ENCODE measurements at places on chromosomes 2 and 18.

DNA sequence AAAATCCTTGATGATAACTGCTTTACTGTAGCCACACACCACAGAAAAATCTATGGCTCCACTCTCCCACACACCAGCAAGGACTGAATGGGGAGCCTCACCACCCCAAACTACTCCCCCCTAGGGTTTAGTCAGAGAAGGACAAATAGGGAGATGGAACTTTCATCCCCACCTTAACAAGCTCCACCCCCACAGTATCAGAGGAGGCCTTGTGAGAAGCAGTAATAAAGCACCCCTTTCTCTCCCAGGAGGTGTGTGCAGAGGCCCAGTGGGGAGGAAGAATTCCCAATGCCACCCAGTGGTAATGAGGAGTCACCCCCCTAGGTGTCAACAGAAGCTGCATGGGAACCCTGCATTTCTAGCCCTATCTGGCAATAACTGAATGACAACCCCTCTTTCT is 224.9 kb downstream of the TNS1 start:
- no peak for DNase-seq

DNA sequence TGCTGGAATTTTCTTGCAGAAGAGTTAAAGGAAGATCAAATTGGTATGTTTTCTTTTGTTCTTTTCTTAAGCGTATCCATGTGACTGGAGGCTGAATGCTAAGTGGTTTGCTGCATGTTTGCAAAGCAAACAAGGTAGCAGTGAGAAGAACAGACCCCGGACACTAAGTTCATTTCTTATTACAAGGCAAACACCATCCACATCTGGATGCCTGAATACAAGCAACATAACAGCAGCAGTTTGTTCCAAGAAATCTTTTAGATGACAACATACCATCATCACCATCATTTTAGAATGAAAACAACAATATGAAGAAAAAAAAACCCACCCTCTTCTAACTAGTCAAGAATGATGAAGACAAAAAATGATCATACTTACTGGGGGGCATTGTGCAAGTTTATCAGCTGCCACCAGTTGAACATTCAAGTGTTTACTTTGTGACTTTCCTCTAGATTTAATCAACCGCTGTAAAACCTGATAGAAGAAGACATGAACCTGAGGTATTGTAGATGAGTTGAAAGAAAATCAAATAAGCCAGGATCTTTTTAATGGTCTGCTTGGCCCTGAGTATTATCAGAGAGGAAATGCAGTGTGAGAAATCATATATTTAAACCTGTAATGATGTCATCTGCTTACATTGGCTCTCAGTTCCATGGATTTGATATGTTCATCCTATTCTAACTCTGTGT is 25.0 kb upstream of the ARL5A start:
- DNase-seq, result no peak

DNA sequence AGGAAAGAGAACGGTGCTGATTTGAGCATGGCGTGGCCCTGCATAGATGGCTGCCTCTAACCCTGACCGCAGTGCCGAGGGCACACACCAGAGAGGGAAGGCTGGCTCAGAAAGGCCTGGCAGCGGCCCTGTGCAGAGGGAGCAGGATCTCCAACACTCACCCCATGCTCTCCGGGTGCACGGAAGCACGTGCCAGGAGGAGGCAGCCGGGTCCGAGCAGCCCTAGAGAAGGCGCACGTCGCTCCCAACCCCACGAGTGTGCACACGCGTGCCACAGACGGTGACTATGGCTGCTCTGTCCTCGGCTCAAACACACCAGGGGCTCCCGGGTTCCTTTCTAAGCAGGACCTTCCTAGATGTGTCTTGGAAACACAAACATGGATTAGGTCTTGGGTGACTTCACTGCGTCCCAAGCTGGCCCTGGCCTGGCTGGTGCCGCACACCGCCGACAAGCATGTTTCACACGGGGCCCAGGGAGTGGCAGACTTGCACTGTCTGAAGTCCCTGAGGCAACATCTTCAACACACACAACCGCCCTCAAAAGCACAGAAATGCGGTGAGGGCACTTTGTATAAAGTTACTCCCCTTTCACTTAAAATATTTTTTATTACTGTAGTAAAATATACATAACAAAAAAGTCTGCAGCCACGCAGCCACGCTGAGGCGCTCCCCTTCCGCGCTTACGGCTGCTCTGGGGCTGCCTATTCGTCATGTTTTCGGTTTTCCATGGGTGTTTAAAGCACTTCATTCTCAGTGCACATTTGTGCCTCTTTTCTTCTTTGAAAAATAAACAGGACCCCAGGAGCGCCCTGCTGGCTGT is 110.0 kb downstream of the ZNF516 start:
- DNase-seq, result no peak

GRCh38 chr2:8455236-8456150 is 226.4 kb upstream of the ID2 start:
- no peak for DNase-seq

- DNase-seq, result no peak
Observed at GRCh38 chr2:129673847-129674711, 305.4 kb upstream of the RAB6C start.

GRCh38 chr18:45805551-45805950 is 19.9 kb upstream of the SIGLEC15 start:
- DNase-seq, result no peak

GRCh38 chr2:215622837-215623236 is 187.0 kb upstream of the FN1 start:
- no peak for DNase-seq

DNA sequence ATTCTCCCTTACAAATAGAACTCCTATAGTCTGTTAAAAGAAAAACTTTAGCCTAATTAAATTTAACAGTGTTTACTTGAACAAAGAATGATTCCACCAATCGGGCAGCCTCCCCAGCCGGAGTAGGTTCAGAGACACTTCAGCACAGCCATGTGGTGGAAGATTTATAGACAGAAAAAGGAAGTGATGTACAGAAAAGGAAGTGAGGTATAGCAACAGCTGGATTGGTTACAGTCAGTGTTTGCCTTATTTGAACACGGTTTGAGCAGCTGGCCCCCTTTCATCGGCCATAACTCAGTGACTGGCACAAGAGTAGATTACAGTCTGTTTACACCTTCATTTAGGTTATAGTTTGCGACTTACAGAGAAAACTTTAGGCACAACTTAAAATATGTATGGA is 2.1 kb upstream of the SKA1 start:
- DNase-seq, result no peak

GRCh38 chr2:46184794-46185583 is 112.2 kb upstream of the EPAS1 start:
- DNase-seq, result no peak

GRCh38 chr18:35974181-35974580 is 1.7 kb downstream of the RMP24 start:
- DNase-seq, result no peak

DNA sequence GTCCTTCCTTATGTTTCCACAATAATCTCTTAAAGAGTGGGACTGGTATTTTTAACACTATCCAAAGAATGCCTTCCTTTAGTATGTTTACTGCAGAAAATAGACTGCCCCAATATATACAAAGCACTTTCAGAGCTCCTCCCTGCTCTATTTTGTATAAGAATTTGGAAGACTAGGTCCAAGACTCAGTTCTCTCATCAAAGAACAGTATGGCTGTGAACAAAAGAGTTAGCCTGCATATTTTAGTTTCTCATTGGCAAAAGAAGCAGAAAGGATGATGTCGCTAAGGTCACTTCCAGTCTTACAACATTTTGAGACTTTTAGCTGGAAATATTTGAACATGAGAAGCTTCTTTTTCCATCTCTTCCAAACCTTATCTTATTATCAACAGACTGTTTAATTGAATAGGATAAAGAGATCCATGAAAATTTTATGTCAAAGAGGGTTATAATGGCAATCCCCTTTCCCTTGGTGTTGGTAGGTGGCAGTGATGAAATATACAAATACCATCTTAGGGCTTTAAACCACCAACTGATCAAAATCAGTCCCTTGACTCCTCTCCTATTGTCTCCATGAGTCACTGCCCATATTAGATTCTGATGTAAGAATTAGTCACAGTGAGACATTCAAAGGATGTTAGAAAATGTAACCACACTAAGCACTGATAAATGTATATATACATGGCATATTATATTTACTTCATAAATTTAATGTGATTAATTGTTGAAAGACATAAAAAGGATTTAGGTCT is 266.9 kb upstream of the DSEL start:
- DNase-seq, result no peak

DNA sequence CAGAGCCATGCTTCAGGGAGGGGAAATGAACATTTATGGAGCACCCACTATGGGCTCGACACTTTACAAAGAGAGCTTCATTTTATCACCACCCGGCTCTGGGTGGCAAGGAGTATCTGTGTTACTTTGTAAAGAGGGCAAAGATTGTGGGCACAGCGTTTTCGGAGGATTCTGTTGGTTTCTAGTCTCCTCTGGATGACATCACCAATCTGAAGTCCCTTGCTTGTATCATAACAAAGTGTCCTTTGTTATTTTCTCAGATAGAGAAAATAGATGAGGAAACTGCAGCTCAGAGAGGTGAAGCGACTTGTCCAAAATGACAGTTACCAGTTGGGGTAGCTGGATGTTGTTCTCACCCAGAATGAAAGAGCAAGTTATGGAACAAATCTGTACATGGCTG is 162.8 kb downstream of the GLI2 start:
- no peak for DNase-seq

- DNase-seq, result no peak
Observed at GRCh38 chr18:44386401-44386800, 294.3 kb upstream of the SETBP1 start.

DNA sequence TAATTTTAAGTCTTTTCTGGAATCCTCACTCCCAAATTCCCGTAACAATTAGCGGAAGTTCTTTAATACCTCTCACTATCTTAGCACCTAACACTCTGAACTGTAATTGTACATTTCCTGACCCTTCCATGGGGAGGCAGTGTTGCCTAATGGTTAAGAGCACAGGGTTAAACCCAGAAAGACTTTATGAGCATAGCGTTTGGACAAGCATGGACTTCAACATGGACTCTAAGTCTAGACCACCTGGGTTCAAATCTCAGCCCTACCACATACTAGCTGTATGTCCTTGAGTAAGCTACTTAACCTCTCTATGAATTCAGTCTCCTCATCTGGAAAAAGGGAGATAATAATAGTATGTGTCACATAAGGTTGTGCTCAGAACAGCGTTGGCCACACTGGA is 13.0 kb downstream of the ANTXR1 start:
- no peak for DNase-seq

DNA sequence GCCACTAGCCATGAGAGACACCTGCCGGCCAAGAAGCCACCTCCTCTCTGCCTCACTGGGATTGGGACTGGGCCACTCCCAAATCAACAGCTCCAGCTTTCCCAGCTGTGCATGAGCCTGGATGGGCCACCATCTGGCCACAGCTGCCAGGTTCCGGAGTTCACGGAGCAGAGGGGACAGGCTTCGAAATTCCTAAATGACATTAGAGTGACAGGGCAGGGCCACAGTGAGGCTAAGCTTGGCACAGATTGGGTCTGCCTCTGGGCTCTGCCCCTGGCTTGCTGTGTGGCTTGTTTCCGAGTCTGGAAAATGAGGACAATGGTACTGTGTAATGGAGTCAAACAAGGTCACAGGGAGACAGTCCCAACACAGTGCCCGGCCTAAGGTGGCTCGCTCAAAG is 6.5 kb downstream of the DIPK1C start:
- no peak for DNase-seq

DNA sequence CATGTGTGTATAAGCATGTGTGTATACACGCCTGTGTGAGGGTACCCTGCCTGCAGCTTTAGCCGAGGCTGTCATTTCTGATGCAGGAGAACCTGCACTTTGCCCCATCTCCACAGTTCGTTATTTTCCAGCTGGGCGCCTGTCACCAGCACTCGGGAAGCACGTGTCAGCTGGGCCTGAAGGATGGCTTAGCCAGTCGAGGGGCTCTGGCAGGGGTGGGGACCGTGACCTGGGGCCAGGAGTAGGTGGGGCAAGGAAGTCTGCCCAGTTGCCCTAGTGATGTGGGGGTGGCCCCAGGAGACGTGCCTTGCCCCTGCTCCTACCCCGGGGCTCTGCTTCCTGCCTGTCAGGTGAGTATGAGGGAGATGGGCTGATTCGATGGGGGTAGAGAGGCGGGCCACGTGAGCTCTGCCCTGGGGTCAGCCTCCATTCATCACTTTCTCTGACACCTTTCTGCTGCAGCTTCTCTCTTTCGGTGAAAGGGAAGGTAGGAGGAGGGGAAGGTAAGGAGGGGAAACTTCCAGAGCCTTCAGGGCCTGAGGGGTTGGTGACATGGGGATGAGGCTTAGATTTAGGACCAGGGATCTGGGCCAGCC is 130.6 kb upstream of the SKOR2 start:
- DNase-seq, result no peak

DNA sequence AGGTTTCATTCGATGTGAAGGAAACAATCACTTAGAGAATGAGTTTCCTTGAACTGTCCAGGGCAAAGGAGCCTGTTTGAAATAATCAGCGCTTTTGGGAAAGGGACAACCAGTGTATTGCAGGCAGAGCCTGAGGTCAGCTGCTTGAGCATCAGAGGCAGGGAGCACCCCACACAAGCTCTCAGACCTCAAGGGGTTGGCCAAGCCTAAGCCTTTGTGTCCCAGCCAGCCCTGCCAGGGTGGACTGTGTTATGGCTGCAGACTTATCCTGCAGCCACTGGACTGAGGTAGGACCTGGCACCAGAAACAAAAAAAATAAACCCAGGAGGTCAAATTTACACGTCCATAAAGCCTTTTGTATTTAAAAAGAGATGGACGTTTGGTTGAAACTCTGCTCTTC is 228.3 kb downstream of the SEPTIN10 start:
- no peak for DNase-seq

DNA sequence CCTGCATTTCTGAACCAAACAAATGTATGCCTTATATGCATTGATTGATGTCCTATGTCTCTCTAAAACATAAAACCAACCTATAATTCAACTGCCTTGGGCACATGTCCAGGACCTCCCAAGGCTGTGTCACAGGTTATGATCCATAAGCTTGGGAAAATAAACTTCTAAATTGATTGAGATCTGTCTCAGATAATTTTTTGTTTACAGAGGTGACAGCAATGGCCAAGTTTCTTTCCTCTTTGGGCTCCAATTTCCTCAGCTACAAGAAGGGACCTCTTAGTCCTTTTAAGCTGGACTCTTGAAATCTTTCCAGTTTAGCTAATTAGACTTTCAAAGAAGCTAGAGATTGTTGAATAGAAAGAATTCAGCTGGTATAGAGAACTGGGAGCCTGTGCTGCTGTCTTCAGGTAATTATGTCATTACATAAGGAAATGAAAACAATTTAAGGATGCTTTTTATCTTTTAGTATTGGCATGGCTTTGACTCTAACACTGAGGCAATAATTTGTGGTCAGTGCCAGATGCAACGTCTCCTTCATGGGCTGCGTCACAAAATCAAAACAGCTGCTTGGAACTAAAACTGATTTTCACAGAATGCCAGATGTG is 412.1 kb upstream of the TRIB2 start:
- DNase-seq, result no peak

All from iPS DF 6.9 (cell line).